ENCODE measurements at places on chromosomes 6 and 20. TPM values are rescaled to one million over a fixed set of nuclear protein-coding genes. Genes with fewer than 3 reads are reported as not detected.

- no peaks in the 10 kb centered on the region for H3K27me3 ChIP-seq
- H3K4me3 ChIP-seq, result no peak overlapping the region
- H3K36me3 ChIP-seq, result no peaks in the 10 kb centered on the region
- DNase-seq, result no peak
- H3K27ac ChIP-seq, result no peak overlapping the region
Measured at GRCh38 chr20:6784210-6784631, 16.7 kb downstream of the BMP2 start.

- H3K27ac ChIP-seq, result no peak overlapping the region
- DNase-seq, result no peak
- no peaks in the 10 kb centered on the region for H3K27me3 ChIP-seq
- H3K36me3 ChIP-seq, result no peaks in the 10 kb centered on the region
- no peaks in the 10 kb centered on the region for H3K4me1 ChIP-seq
Measured at GRCh38 chr6:139926711-139927110, 552.3 kb upstream of the CITED2 start.

GRCh38 chr6:115270953-115271352 lies 789.7 kb downstream of the FRK start:
- H3K27me3 ChIP-seq, result no peaks in the 10 kb centered on the region
- no peak overlapping the region for H3K4me3 ChIP-seq
- no peak for DNase-seq

DNA sequence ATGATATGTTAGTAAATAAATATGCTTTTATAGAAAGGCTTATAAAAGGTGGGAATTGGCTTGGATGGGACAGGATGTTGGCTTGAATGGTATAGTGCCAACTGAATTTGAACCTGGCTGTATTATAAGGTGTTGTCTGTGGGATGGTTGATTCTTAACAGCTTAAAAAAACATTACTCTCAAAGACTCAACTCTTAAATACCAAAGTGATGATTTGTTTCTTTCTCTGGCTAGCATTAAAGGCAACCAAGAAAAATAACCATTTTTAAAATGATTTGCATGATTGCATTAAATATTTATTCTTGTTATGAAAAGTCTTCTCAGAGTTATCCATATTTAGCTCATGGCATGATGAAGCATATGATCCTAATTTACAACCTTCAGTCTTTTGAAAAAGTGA lies 216.2 kb downstream of the RIMS1 start:
- DNase-seq, result no peak
- no peak overlapping the region for H3K4me3 ChIP-seq
- H3K36me3 ChIP-seq, result no peaks in the 10 kb centered on the region
- H3K27ac ChIP-seq, result no peak overlapping the region
- H3K4me1 ChIP-seq, result no peaks in the 10 kb centered on the region
- H3K27me3 ChIP-seq, result no peaks in the 10 kb centered on the region

GRCh38 chr20:2742934-2743559 lies 50.5 kb downstream of the EBF4 start:
- no peak overlapping the region for H3K4me3 ChIP-seq
- no peak for DNase-seq
- H3K27ac ChIP-seq, result no peak overlapping the region
- no peaks in the 10 kb centered on the region for H3K4me1 ChIP-seq

- no peaks in the 10 kb centered on the region for H3K36me3 ChIP-seq
- DNase-seq, result no peak
- H3K4me3 ChIP-seq, result no peak overlapping the region
- H3K27ac ChIP-seq, result peak overlapping the region; percentile 20
- no peaks in the 10 kb centered on the region for H3K27me3 ChIP-seq
Measured at GRCh38 chr6:2111162-2111677, 134.2 kb downstream of the GMDS start.

DNA sequence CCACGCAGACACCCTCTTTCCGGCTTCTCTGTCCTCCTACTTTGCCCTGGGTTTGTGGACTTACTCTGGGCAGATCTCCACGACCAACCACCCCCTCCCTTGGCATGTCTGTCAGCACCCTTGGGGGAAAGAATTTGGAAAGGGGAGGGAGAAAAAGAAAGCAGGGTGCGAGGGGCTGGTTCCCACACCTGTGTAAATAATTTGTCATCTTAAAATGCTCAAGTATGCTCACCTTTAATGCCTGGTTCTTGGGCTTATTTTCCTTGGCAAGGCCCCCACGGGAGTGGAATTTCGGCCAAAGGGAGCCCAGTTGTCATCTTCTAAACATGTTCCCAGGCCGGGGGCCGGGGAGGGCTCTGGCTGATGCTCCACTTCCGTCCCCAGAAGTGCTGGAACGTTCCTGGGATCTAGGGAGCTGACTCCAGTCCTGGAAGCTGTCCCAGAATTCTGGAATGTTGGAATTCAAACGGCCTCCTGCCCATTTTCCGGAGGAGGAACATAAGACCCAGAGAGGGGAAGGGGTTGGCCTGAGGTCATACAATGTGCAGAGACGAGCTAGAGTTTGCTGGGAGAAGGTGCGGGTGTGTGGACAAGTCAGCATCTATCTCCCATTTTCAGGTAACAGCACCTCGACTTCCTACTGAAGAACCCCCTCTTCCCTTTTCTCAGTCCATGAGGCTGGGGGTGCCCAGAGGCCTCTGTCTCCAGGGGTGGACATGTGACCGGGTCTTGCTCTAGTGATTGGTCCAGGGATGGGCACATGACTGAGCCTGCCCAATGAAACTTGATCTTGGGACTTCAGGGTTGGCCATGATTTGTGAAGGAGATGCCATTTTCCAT lies 122.3 kb downstream of the CEBPB start:
- no peaks in the 10 kb centered on the region for H3K36me3 ChIP-seq
- peak; percentile 80 for DNase-seq
- H3K27me3 ChIP-seq, result no peaks in the 10 kb centered on the region
- H3K4me3 ChIP-seq, result no peak overlapping the region

- no peaks in the 10 kb centered on the region for H3K36me3 ChIP-seq
- H3K27ac ChIP-seq, result no peak overlapping the region
- peaks cover 26% of the 10 kb centered on the region for H3K27me3 ChIP-seq
- DNase-seq, result no peak
- no peak overlapping the region for H3K4me3 ChIP-seq
- no peaks in the 10 kb centered on the region for H3K4me1 ChIP-seq
Measured at GRCh38 chr20:23039885-23040508, 4.9 kb downstream of the SSTR4 start.

DNA sequence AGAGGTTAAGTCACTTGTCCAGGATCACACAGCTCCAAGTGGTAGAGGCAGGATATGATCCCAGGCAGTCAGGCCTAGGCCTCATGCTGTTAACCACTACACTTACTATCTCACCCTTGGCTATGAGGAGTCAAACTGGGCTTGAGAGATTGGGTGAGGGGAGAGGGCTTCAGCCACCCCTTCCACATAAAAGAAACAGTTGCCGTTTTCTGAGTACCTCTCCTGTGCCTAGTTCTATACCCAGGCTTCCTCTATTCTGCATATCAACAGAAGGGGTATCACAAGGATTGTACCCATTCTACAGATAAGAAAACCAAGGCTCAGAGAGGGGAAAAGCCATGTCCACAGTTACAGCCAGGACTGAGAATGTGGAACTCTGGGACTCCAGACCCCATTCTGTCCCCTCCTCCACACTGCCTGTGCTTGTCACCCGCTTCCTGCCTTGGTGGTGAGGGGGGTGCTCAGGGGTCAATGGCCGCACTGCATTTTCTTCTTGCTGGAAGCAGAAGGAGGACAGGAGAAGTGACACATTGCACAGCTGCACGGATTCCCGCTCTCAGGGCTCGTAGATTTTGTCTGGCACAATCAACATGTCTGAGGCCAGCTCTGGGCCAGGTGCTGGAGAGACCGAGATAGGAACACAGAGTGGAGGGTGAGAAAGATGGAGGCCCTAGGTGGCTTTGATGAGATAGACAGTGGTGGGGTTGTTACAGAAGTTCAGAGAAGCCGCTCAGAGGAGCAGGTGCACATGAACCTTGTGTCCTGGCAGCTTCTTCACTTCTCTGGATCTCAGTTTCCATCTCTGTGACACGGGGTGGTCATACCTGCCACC lies 108.4 kb upstream of the PTPN1 start:
- H3K27ac ChIP-seq, result no peak overlapping the region
- H3K27me3 ChIP-seq, result no peaks in the 10 kb centered on the region

DNA sequence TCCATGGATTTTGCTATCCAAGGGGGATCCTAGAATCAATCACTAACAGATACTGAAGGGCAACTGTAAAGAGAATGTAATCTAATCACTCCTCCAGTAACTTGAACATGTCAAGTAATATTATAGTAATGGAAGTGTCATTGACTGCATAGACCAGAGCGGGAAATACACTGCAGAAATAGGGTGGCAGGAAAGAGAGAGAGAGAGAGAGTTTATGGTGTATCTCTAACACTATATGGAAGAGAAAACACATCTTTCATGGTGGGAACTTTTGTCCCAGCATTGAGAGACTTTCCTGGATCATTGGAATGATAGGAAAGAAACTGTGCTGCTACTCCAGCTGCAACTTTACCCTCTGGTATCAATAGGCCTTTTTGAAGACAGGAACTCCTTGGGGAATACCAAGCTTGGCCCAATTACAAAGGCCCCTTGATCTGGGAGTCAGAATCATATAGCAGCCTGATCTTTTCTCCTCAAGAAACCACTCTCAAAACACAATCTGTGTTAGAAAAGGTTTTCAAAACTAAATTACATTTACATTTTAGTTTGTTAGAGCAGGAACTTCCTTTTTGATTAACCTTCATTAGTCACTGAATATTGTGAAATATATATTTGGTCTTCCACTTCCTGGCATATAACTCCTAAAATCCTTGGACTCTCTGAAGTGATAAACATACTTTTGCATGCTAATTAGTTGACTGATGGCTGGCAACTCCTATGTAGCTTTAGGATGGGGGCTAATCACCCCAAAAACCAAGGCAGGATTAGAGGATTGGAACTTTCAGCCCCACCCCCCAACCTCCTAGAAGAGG lies 29.5 kb upstream of the RNGTT start:
- no peak overlapping the region for H3K4me3 ChIP-seq
- no peaks in the 10 kb centered on the region for H3K4me1 ChIP-seq
- no peak overlapping the region for H3K27ac ChIP-seq
- no peaks in the 10 kb centered on the region for H3K36me3 ChIP-seq
- no peaks in the 10 kb centered on the region for H3K27me3 ChIP-seq

- no peak for DNase-seq
- H3K4me1 ChIP-seq, result peaks cover 5% of the 10 kb centered on the region
- H3K27me3 ChIP-seq, result no peaks in the 10 kb centered on the region
- H3K4me3 ChIP-seq, result no peak overlapping the region
- peaks cover 5% of the 10 kb centered on the region for H3K36me3 ChIP-seq
- H3K27ac ChIP-seq, result no peak overlapping the region
Measured at GRCh38 chr20:34368547-34368946, 5.5 kb downstream of the ITCH start.

GRCh38 chr6:57135885-57136284 lies 36.2 kb upstream of the BAG2 start:
- H3K27me3 ChIP-seq, result no peaks in the 10 kb centered on the region
- no peaks in the 10 kb centered on the region for H3K36me3 ChIP-seq
- no peaks in the 10 kb centered on the region for H3K4me1 ChIP-seq
- H3K4me3 ChIP-seq, result no peak overlapping the region
- DNase-seq, result no peak
- H3K27ac ChIP-seq, result no peak overlapping the region

- H3K27ac ChIP-seq, result no peak overlapping the region
- H3K27me3 ChIP-seq, result no peaks in the 10 kb centered on the region
- H3K4me3 ChIP-seq, result no peak overlapping the region
- H3K36me3 ChIP-seq, result no peaks in the 10 kb centered on the region
Measured at GRCh38 chr6:107698146-107698545, 126.0 kb downstream of the SCML4 start.

- H3K27ac ChIP-seq, result no peak overlapping the region
- H3K27me3 ChIP-seq, result peaks cover 10% of the 10 kb centered on the region
- no peak for DNase-seq
- H3K4me1 ChIP-seq, result no peaks in the 10 kb centered on the region
- H3K4me3 ChIP-seq, result no peak overlapping the region
- no peaks in the 10 kb centered on the region for H3K36me3 ChIP-seq
Measured at GRCh38 chr20:1210501-1210900, 7.2 kb downstream of the C20orf202 start.

GRCh38 chr6:110815015-110815410 lies 256 bp downstream of the CDK19 start:
- peak overlapping the region; percentile 92 for H3K27ac ChIP-seq
- H3K27me3 ChIP-seq, result no peaks in the 10 kb centered on the region
- no peak for DNase-seq
- no peaks in the 10 kb centered on the region for H3K36me3 ChIP-seq

- H3K27ac ChIP-seq, result no peak overlapping the region
- H3K27me3 ChIP-seq, result no peaks in the 10 kb centered on the region
- H3K36me3 ChIP-seq, result no peaks in the 10 kb centered on the region
- no peak overlapping the region for H3K4me3 ChIP-seq
Measured at GRCh38 chr6:4872841-4873240, 96.6 kb downstream of the CDYL start.

GRCh38 chr6:19603721-19604120 lies 233.4 kb upstream of the ID4 start:
- no peak overlapping the region for H3K4me3 ChIP-seq
- H3K27ac ChIP-seq, result no peak overlapping the region
- H3K4me1 ChIP-seq, result no peaks in the 10 kb centered on the region
- no peaks in the 10 kb centered on the region for H3K27me3 ChIP-seq

DNA sequence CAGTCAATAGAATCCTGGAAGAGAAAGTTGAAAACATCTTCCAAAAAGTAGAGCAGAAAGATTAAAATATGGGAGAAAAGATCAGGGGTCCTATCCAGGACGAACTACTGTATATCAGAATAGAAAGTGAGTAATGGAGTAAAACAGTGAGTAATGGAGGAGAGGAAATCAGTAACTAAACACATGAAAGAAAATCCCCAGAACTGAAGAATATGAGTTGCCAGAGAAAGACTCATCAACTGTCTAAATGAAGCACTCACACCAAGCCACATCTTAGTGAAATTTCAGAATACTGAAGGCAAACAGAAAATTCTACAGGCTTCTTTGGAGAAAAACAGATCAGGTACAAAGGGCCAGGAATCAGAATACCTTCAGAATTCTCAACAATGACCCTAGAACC lies 14.9 kb downstream of the IL17A start:
- no peak for DNase-seq
- no peaks in the 10 kb centered on the region for H3K36me3 ChIP-seq
- no peaks in the 10 kb centered on the region for H3K27me3 ChIP-seq
- no peak overlapping the region for H3K27ac ChIP-seq
- no peaks in the 10 kb centered on the region for H3K4me1 ChIP-seq
- no peak overlapping the region for H3K4me3 ChIP-seq

DNA sequence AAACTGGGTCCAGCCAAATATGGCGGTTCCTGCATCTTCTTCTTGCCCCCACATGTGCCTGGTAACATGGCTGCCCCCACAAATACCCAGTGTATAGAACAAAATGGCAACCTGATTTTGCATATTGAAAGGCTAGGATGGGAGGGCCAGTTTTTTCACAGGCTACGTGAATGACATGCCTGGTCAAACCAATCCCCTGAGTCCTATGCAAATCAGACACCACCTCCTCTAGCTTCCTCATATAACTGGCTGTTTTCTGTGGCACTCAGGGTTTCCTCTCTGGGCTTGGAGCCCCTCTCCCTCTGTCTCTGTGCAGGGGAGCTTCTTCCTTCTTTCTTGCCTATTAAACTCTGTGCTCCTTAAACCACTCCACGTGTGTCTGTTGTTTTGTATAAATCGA lies 372.1 kb downstream of the KIF16B start:
- H3K4me1 ChIP-seq, result no peaks in the 10 kb centered on the region
- no peak overlapping the region for H3K4me3 ChIP-seq
- no peak overlapping the region for H3K27ac ChIP-seq
- DNase-seq, result no peak
- no peaks in the 10 kb centered on the region for H3K36me3 ChIP-seq

DEK gene
- 107 TPM for total RNA-seq

BHLHE23 gene
- total RNA-seq, result not detected

C6orf141 gene
- total RNA-seq, result 25.9 TPM

MAK gene
- total RNA-seq, result 0.16 TPM

FILIP1 gene
- total RNA-seq, result 4.3 TPM

KIAA0408 gene
- total RNA-seq, result 42.7 TPM

TBXT gene
- not detected for total RNA-seq

CST1 gene
- total RNA-seq, result not detected

NOX3 gene
- not detected for total RNA-seq

ADGB gene
- total RNA-seq, result not detected

HLA-DQB2 gene
- 1.6 TPM for total RNA-seq
